ENCODE measurements at places on chromosomes 2 and 18.

DNA sequence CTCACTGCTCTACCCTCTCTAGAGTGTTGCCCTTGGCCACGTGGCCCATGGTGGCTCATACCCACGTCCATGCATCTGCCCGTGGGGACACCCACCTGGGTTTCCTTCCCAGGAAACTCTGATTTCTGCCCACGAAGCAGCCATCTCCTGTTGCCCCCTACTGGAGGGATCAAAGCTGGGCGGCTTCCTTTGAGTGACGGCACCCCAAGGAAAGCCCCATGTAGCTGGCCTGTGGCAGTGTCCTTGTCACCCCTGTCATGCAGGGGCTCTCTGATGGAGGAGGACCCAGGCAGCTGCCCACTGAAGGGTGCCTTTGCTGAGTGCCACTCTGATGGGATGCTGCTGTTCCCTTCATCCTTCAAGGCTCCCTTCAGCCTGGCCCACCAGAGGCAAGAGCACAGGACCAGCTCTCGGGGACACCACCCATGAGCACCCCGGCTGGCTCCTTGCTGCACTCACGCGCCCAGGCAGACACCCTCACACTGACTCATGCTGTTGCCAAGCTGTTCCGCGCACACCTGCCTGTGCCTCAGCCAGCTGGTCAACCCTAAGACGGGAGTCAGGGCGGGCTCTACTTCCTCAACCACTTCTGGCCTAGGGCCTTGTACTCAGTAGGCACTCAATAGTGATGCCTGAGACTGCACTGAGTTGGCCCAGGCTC lies 101.1 kb downstream of the CTIF start:
- DNase-seq = no peak

- no peak for DNase-seq
Measured at GRCh38 chr18:45755934-45756333, 32.0 kb downstream of the SLC14A1 start.

DNA sequence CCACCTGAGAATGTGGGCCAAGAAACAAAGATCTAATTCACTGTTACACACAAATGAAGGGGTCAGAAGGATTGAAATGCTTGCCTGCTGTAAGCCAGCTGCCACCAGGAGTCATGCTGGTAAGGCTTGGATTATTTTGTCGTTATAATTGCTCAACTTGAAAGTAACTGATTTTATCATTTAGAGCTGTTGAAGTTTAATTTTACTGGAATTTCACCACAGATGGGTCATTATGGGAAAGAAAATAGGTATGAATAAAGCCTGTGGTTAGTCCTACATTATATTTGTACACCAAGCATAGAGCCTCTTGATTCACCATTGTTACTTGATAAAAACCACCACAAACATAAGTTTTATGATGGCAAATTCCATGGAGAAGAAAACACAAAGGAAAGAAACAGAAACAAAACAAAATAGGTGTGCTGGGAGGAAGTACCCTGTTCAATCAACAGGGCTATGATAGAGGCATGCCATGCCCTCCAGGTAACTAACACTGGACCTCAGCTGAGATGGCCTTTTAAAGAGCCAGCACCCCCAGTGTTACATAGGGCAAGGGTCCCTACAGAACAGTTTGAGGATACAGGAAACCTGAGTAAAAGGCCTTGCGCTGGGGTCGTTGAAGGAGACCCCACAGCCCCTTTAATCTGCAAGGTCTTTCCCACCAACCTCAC lies 3.0 kb downstream of the CLEC4F start:
- DNase-seq = no peak

GRCh38 chr2:1744446-1745170 lies at the start of gene PXDN:
PXDN (minus strand) TSS chr2:1744515; CDS start chr2:1744455, 60 bp downstream.
- no peak for DNase-seq

GRCh38 chr2:75787532-75788132 lies 76.9 kb upstream of the GCFC2 start:
- DNase-seq = peak; percentile 13

DNA sequence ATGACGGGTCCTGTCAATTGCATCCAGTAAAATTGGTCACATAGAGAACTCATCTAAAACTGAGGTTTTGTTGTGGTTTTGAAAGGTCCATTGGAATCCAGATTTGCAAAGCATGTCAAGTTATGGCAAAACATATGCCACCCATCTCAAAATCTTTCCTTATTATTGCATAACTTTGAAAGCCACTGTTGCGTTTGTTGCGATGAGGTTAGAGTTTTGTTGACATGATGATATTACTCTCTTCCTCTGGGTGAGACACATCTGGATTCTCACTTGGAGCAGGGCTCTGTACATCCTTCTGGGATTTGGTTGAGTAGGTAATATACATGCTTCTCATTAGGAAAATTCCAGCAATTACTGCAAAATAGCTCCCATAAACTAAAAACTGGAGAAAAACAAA lies 20.6 kb downstream of the SCYGR5 start:
- DNase-seq = no peak

GRCh38 chr2:80459028-80459427 lies 154.5 kb upstream of the LRRTM1 start:
- no peak for DNase-seq

DNA sequence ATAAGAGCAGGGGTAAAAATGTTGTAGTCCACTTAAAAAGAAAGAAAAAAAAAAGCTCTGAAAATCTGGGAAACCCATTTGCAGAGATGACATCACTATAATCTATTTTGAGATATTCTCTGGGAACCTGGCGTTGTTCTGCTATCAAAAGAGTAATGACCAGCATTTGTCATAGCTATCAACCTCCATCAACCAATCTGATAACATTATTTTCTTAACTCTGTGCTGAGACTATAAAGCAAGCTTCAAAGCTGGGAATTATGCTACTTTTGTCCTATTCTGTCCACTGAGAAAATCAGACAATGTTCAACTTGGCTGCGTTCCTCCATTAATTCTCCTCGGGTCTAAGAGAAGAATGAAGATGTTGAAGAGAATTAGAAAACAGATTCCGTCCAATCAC lies 107.5 kb downstream of the STK39 start:
- DNase-seq = no peak

DNA sequence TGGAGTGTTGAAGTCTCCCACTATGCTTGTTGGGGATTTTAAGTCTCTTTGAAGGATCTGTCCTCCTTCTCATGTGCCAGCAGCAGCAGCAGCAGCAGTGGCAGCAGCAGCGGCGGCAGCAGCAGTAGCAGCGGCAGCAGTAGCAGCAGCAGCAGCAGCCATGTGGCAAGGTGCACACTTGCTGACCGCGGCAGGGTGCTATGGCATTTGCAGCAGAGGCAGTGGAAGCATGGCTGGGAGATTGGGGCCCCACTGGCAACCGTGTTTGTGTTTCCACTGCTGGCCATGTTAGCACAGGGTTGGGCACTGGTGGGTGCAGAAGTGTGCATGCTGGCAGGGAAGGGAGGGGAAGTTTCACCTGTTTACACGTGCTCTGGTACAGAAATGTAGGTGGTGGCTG lies 280.1 kb downstream of the NUP35 start:
- DNase-seq = no peak

DNA sequence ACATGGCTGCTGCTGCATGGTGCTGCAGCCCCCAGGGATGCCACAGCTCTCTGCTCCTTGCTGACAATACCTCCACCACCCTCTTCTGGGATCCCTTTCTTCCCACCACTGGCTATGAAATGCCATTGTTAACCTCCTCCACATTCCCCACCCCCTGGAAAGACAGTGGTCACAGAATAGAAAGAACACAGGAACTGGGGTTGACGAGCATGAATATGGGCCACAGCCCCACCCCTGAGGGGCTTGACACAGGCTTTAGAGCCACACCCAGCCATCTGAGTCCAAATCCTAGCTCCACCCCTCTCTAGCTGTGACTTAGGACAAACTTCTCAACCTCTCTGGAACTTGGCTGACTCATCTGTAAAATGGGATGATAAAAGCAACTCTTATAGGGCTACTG lies 47.3 kb downstream of the TMEM163 start:
- DNase-seq = no peak

DNA sequence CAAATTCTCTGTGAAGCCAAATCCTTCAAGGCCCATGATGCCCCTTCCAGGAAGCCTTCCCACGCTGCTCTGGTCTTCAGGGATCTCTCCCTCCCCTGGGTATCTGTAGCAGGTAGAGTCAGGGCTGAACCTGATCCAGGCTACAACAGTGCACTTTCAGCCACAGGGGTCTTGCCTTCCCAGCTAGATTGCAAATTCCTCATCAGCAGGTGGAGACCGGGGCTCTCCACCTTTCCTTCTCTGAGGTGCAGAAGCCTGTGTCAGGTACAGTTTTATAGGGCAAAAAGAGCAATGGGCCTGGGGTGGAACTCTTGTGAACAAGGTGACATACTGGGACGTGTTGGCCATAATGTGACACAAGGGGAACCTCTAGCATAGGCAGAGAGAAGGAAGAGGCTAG lies 312.9 kb downstream of the MYCN start:
- DNase-seq = no peak

GRCh38 chr2:96554293-96555145 lies 18.0 kb downstream of the ARID5A start:
- DNase-seq = no peak

DNA sequence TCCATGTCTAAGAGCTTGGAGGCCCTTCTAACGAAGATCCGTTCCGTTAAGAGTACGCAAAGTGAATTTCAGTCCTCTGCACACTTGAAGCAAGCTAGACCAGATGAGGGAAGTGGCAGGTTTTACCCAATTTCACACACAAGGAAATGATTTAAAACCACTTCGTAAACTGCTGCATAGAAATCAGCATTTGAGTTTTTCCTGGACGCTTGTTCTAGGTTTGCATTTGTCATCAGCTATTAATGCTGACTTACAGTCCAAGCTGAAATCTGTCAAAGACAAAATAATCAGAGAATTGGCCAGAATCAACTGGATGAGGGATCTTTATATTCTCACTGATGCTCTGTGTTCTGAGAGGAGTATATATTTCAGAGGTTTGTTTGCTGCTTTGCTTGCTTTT lies 117.6 kb upstream of the RASGRP3 start:
- DNase-seq = no peak

DNA sequence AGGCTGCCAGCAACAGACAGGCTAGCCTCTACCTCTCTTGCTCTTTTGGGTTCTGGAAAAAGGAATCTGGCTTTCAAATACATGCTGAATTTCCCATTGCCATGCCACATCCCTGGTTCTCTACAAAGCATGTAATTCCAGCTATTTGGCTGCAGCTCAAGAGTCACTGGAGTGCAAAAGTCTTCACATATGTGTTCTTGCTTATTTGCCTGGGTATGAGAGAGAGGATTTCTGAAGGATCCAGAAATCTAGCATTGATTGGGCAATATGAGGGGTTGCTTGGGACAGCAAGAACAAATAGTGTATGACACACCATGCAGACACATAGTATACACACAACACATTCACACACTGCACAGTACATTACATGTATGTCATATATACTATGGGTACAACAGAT lies 30.7 kb upstream of the LGALSL start:
- no peak for DNase-seq

- DNase-seq = no peak
Measured at GRCh38 chr18:47898696-47899095, 31.8 kb downstream of the SMAD2 start.

- no peak for DNase-seq
Measured at GRCh38 chr2:48170281-48170680, 264.0 kb upstream of the FBXO11 start.

GRCh38 chr2:41948397-41948763 lies 99.4 kb upstream of the PKDCC start:
- DNase-seq = no peak

GRCh38 chr2:23029111-23029510 lies 355.9 kb upstream of the KLHL29 start:
- no peak for DNase-seq

DNA sequence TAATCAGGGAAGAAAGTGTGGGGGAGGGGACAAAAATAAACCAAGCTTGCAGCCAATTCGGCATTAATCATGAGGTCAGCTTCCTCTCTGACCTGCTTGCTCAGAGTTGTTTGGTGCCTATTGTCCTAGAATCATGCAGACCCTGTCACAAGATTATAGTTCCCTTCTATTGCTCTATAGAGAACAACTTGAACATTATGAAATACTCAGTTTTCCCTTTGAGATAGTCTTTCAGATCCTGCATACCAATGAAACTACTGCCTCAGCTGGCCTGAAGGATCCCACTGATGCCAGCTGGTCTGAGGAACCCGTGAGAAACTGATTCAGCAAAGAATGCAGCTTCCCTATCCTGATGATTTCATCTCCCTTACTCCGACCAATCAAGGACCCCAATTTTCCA lies 955 bp upstream of the BBS5 start:
- DNase-seq = no peak

DNA sequence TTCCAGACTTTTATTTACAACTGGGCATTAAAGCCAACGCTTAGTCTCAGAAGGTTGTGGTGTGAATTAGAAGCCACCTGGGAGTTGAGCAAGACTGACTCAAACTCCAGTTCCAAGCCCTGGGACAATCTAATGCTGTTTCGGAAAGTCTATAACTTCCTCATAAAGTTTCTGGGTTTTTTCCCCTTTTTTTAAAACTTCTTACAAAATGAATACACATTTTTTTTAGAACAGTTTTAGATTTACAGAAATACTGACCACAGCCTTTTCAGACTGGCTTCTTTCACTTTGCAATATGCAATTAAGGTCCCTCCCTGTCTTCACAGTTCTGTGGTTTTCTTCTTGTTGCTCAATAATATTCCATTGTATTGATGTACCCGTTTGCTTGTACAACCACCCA lies 115.9 kb upstream of the TWIST2 start:
- DNase-seq = no peak

DNA sequence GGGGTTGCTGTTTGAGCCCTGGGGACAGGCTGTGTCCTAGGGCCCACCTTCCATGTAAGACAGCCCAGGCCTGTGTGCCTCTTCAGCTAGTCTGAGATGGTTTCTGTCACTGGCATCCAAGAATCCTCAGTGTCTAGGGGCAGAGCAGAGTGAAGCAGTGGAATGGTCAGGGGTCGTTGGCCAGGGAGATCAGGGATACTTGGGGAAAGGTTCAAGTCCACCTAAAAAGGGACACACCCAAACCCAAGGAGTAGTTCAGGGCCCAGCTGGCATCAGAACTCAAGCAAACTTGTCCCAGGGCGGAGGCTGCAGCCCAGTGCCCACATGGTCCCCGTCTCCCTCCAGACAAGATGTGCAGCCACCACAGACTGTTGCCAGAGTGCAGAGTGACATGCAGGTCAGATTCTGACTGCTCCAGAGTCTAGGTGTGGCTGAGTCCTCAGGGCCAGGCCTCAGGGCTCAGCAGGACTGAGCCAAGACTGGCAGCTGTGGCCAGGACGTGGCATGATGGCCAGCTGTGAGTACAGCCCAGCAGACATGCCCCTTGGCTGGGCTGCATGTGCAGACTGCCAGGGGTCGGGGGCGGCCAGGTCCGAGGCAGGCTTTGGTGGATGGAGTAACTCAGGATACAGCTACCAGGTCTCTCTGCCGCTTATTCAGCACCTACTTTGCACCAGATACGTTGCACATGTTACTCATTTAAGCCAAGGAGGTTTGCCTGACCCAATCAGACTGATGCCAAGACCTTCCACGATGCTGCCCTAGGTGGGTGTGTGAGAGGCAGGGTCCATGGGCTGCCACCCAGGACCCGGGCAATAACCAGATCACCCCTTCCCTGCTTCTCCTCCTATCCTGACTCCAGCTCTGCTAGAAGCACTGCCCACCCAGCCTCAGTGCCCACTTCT lies 146.6 kb downstream of the SMAD7 start:
- DNase-seq = no peak

GRCh38 chr2:219294356-219295351 lies 14.5 kb downstream of the PTPRN start:
- DNase-seq = peak; percentile 67

Data from NCI-H2107 (cell line).